Liver (tissue), 10 donors: ENCODE measurements at places on chromosomes 11 and 22. TPM values are rescaled to one million over a fixed set of nuclear protein-coding genes. Genes with fewer than 3 reads are reported as not detected.

PTS gene
- total RNA-seq = 59.5 TPM

SIK3 gene
- 17.6 TPM for total RNA-seq

OR8G1 gene
- total RNA-seq = not detected

ADAMTS15 gene
- 0.65 TPM for total RNA-seq

SUN2 gene
- 170 TPM for total RNA-seq

SLC6A5 gene
- total RNA-seq = not detected

MS4A6E gene
- not detected for total RNA-seq

GLYATL2 gene
- not detected for total RNA-seq

CELSR1 gene
- total RNA-seq = 1.6 TPM

CCDC116 gene
- total RNA-seq = 0.08 TPM

KCNK7 gene
- total RNA-seq = 0.14 TPM

MMP10 gene
- total RNA-seq = not detected

NOX4 gene
- total RNA-seq = not detected
